ENCODE measurements at places on chromosomes 2 and 18.

DNA sequence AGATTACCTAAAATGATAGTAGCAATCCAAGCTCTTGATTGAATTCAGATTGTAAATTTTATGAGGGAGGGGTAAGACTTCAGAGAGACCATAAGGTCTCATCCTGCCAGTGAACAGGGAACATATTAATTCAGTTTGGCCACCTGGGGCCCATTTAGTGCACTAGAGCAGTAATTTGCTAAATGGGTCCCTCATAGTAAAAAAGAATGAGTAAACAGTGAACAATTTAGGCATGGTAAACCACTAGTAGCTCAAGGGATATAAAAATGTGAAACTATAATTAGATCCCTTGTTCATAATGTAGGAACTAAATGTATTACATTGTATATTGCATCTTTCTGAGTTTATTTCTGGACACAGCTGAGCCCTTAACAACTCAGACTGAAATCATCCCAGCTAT, 4.9 kb upstream of the PHLPP1 start:
- DNase-seq: peak; percentile 72

DNA sequence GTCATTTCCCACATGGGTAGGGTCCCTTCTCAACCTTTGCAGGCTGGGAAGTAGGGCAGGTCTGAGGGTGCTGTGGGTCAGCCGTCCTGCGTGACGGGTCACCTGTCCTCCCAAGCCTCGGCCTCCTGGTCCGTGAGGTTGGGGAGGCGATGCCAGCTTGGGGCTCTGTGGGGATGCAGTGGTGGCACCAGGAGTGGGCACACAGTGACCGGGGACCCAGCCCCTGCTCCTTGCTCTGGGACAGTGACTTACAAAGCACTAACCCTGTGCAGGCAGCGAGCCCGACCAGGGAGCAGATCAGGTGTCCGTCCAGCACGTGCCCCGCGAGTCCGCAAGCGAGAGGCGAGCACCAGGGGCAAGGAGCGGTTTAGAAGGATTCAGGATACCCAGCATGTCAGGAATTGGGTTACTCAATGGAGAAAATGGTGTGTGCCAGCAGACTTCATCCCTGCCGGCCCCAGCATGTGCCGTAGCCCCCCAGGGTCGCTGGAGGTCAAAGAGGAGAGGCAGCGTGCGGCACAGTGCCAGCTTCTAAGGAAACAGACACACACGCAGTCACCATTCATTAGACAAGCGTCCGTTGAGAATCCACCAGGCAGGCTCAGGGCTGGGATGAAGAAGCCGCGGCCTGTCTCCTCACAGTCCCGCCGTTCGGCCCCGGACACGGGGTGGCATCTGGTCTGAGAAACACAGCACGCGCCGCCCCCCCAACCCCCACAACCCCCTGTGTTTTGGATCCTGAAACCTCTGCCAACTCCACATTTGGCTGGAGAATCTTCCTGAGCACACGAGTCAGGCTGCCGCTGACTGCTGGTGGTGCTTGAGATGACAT, 11.7 kb downstream of the COLEC11 start:
- no peak for DNase-seq

- DNase-seq: peak; percentile 18
Observed at GRCh38 chr2:126656431-126657147, 631 bp downstream of the GYPC start.

DNA sequence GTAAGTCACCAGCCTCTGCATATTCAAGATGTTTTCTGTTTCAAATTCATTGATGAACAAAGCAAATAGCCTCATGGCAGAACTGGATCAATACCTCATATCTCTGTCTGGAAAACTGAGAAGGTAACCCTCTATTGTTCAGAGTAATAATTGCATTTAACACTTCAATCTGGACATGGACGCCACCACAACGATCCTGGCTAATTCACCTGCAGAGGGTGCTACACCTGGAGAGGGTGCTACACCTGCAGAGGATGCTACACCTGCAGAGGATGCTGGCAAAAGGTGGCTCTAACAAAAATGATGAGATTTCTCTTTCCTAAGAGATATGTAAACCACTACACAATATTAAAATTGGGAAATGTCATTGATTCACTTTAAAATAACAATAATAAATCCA, 183.1 kb upstream of the HNRNPA3 start:
- DNase-seq: no peak

GRCh38 chr18:46013484-46014189, 46.5 kb upstream of the EPG5 start:
- no peak for DNase-seq

GRCh38 chr2:58992062-58992706, 751.1 kb upstream of the FANCL start:
- no peak for DNase-seq

DNA sequence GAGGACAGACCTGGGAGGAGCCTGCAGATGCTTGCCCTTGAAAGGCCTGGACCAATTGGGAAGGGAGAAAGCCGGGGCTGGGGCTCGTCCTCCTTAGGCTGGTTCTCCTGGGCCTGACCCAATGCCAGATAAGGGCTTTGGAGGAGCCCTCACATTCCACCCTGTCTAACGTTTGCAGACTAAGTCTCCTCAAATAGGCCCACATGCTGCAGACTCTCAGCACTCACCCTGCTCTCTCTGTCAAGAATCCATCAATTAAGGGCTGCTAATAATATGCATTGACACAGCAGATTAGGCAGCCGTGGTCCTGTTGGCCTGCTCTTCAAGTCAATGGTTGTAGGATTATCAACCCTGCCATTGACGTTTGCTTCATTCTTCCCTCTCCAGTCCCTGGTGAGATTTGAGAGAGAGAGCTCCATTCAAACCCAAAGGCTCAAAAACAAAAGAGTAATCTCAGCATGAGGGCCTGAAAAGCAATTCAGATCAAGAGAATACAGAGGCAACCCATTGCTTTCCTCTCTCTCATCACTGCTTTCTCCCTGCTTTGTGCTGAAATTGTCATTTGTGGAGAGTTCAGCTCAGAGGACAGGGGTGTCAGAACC, 167.6 kb downstream of the INSIG2 start:
- DNase-seq: no peak

GRCh38 chr2:241901500-241902351, 32.2 kb downstream of the RTP5 start:
- no peak for DNase-seq

GRCh38 chr2:57890464-57890863, 156.1 kb upstream of the VRK2 start:
- no peak for DNase-seq

- no peak for DNase-seq
Observed at GRCh38 chr18:56124186-56124585, 514.2 kb downstream of the TXNL1 start.

GRCh38 chr2:202158796-202159195, 79.6 kb downstream of the SUMO1 start:
- DNase-seq: peak; percentile 28

DNA sequence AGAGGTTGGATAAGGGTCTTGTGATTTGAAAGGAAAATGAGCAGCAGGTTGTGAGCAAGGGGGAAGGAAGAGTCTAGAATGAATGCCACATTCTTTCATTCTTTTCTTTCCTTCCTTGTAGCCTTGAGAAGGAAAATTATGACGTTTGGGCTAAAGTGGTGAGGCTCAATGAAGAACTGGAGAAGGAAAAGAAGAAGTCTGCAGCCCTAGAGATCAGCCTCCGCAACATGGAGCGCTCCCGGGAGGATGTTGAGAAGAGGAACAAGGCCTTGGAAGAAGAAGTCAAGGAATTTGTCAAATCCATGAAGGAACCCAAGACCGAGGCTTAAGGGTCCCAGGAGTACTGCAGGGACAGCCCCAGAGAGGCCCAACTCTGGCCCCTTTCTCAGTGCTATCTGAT, 45.3 kb downstream of the BMP10 start:
- DNase-seq: no peak

- DNase-seq: no peak
Observed at GRCh38 chr2:65786007-65786717, 353.8 kb upstream of the SPRED2 start.

DNA sequence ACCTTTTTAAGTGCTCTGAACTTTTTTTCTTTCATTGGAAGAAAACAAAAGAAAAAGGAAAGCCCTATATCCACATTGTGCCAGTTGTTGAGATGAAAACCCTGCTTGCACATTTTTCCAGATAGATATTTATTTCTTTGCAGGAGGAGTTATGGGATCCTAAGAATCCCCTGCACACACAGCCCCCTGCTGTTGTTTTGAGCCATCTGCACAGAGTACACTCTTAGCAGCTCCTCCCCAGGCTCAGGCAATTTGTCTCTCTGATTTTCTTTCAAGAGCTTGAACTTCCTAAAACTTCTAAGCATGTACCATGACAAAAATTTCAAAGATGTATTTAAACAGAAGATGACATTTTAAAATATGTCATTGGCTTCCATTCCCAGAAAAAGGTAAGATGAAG, 436.9 kb downstream of the METTL4 start:
- DNase-seq: no peak

DNA sequence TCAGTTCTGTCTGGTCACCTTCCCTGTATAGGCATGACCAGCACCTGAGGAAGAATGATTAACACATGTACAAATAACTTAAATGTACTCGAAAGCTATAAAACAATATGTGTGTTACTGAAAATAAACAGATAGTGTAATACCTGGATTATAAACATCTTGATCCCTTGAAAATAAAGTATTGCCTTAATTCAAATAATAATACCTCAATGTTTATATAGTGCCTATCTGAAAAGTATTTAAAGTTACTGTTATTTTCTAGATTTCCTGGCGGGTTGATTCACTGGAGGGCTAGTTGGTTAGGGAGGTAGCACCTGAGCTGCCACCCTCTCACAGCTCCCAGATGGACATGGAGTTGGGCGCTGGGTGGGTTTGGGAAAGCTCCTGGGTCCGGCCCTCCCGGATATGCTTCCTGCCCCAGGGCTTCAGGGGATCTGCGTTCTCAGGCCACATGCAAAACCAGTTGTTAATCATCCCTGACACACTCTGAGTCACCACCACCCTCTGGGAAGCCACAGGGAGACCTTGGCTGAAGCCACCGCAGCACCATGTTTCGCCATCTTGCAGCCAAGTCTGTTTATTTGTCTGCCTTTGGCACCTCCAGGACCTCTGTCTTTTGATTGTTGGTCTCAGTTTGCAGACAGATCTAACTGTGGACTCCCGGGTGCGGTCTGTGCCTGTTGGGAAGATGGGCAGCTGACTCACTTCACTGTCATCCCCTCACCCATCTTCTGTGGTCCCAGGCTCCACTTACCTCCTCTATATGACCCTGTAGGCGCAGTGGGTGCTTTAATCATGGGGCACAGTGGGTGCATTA, 35.3 kb downstream of the RAB31 start:
- DNase-seq: peak; percentile 66

- DNase-seq: no peak
Observed at GRCh38 chr2:167187049-167187727, 298.9 kb downstream of the XIRP2 start.

GRCh38 chr2:108604196-108604595, 69.9 kb downstream of the LIMS1 start:
- no peak for DNase-seq

- DNase-seq: no peak
Observed at GRCh38 chr2:118791483-118791882, 56.0 kb downstream of the EN1 start.

GRCh38 chr18:61062258-61062657, 271.0 kb upstream of the CDH20 start:
- DNase-seq: no peak

DNA sequence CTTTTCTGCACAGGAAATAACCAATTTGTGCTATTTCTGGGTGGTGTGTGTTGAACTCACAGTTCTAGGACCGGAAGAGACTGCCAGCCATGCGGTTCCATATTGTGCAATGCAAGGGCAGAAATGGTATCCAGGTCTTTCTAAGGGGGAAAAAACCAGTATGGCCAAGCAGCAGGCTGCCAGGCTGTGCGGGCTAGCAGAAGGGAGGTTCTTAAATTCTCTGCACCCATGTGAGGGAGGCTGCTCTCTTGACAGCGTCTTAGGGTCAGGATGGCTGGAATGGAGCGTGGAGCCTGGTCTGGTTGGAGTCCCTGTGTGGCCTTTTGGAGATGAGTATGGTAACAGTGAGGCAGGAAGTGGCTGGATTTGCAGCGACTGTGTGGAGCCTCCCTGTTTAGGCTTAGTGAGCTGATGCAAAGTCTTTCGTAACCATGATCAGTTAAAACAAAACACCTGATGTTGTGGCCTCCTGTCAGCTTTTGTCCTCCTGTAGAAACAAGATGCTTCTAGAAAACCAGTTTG, 52.6 kb downstream of the NCK2 start:
- DNase-seq: peak; percentile 14

DNA sequence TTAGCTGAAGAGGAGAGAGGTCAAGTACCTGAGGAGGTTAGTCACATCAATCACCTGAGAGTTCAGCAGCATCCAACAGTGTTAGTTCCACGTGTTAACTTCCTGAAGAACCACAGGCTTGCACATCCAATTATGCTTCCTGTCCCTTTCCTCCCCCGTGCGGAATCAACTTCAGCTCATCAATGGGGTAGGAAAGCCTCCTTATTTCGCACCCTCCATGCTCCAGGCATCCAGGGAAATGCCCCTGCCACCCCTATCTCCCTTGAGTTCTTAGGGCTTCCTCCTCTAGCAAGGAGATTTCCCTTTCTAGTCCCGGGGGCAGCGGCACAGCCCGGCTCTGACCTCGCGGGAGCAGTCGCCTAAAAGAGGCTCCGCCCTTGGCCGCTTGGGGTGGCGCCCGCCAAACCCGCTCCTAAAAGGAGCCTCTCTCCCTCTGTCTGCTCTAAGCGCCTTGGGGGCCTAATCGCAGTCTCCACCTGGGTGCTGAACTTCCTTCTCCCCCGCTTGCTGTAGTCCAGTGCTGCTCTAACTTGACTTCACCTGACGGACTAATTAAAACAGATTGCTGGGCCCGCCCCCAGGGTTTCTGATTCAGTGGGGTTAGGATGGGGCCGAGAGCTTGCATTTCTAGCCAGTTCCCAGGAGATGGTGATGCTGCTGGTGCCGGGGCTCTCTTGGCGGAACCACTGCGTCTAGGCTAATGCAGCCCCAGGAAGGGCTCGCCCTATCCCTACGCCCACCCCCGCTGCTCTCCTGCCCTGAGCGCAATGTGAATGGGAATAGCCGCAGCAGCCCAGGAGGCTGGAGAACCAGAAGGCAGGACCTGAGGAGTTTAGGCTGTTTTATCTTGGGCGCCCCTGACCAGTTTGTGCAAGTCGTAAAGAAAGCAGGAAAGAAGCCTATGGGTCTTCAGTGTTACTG, 3.4 kb upstream of the TET3 start:
- DNase-seq: peak; percentile 48

DNA sequence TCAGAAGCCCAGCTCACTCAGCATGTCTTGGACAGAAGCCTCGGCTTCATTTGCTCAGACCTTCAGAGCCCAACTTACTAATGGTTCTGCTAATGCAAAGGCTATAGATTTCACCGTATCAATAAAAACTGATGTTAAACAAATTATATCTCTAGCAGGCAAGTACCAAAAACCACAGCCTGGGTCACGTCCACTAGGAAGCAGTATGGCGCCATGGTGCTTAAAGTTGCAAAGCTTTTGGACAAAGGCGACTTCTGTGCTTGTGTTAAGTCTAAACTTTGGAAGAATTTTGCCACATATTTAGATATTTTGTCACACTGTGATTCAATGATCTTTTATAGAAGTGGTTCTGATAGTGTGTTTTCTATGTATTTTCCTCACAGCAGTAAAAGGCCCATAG, 276.8 kb upstream of the PARD3B start:
- DNase-seq: no peak

DNA sequence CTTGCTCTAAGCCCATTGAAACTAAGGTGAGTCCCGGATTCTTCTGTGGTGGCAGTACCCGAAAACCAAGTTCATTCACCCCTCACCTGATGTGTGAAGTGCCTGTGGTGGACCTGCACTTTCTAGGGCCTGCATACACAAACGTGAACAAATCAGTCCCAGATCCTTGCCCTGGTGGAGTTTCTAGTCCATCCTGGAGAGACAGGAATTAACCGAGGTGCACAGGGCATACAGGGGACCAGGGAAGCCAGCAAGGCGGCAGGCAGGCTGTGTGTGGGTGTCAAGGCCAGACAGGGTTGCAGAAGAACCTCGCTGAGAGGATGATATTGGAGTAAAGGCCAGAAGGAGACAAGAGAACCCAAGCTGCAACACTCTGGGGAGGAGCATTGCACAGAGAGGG, 106.1 kb downstream of the SMIM21 start:
- no peak for DNase-seq

All from SK-MEL-5 (cell line).